ENCODE measurements at places on chromosomes 4 and X.

- no peak for DNase-seq
Observed at GRCh38 chr4:91916219-91916618, 387.5 kb upstream of the GRID2 start.

DNA sequence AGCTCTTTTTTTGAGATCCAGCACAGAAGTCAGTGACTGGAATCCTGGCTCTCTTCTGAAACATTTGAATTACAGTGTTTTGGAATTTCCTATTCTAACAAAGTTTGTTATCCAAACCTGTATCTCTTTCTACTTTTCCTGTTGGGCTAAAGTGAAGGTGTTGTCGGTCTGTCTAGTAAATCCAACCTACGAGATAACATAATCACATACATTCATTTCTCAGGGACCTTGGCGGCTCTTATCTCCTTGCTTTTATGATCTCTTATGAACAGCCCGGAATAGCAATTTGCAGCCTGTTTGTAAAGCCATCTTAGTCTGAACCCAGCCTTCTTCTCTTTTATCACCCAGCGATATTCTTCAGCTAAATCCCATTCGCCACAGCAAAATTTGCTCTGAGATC, 14.5 kb downstream of the PPARGC1A start:
- no peak for DNase-seq

DNA sequence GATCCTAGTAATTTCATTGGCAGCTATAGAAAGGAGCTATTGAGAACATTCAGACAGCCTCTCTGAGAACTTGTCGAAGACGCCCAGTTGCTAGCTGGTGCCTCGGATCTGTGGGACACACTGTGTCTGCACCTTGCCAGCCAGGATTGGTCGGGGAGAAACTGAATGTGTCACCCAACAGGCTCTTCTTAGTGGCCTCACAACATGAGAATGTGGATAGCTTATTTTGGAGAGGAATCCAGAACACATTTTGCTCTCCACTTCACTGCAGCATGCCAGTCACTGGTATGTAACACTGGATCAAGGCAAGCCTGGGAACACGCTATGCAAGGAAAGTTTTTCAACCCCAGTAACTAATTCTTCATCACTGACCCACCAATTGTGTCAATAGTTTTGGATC, 89.5 kb upstream of the TRPC3 start:
- DNase-seq = no peak

GRCh38 chrX:117985241-117985640, 131.4 kb downstream of the KLHL13 start:
- no peak for DNase-seq

- no peak for DNase-seq
Observed at GRCh38 chr4:138555108-138555507, 313.0 kb upstream of the SLC7A11 start.

All from activated CD8-positive, alpha-beta memory T cell treated with anti-CD3 and anti-CD28 coated beads for 48 hours (primary cell).